ENCODE measurements at places on chromosomes 1 and 21.

DNA sequence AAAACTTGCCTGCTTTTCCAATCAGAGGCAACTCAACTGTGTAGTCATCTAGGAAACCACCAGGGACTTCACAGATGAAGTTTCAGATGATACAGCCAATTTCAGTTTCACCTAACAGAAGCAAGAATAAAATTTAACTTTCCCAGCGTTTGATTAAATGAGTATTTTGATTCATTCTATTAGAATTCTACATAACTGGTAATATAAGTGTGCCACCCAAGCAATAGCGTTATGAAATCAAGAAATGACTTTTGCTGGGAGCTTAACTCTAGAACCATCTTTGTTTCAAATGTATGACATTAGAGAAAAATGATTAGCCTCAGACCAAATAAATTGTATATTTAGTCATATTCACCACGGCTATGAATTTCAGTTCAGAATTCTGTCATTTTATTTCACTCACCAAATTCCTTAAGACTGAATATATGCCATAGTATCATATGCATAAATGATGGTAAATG lies 239.3 kb downstream of the NRIP1 start:
- no peak for DNase-seq

DNA sequence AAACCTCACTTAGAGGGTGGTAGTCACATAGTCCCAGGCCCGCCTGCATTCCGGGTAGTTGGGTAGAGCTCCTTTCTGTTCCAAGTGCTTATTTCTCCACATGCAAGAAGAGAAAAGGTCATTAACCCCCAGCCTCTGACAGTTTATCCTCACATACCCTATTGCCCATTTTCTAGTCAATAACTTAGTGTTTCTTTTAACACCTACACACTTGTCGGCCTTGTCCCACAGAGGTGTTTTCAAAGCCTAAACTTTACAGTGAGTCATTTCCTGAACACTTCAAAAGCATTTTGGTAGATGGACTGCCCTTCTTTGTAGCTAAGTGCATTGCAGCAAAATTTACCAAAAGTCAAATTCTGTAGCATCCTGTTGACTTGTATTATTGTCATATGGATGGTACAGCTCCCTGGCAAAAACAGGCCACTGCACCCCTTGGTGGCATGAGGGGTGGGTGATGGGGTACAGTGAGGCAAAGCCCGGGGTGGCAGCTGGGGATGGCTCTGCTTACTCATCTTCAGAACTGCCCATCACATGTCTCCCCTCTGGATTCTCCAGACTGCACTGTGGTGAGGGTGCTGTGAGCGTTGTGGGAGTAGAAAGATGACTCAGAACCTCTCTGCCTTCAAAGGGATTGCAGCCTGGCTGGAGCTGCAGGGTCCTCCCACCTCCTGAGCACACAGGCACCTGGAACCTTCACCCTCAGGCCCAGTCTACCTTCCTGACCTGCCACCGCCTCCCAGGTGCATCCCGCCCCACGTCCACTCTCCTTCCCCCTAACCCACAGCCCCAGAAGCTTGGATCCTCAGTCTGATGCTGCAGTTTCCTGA lies 45.8 kb upstream of the DMRTB1 start:
- DNase-seq = peak; percentile 20

DNA sequence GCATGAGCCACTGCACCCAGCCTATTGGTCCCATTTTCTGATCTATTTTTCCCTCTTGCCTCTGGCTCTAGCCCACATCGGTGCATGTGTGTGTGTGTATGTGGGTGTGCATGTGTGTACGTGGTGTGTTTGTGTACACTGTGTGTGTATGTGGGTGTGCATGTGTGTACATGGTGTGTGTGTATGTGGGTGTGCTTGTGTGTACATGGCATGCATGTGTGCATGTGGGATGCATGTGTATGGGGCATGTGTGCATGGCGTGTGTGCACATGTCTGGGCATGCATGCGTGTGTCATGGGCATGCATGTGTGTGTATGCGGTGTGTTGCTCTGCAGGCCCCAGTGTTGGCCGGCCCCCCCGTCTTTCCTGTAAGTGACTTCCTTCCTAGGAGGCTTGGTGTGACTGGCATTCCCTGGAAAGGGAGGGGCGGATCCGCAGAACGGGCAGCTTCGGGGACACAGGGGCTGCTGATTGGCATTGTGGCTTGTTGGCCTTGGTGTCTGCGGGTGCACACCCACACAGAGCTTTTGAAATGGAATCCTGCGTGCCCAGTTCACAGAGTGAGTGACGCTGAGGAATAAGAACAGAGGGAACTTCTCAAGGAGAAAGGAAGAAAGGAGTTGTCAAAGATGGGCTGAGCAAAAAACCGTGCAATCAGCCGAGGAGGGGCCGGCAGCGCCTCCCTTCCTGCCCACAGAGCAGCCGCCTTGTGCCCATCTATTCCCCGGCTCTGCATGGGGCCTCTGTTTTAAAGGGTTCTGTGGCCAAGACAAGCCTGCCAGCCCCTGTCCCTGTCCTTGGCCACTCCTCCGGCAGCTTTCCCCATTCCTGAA lies 8.0 kb downstream of the PDXK start:
- DNase-seq = peak; percentile 44

DNA sequence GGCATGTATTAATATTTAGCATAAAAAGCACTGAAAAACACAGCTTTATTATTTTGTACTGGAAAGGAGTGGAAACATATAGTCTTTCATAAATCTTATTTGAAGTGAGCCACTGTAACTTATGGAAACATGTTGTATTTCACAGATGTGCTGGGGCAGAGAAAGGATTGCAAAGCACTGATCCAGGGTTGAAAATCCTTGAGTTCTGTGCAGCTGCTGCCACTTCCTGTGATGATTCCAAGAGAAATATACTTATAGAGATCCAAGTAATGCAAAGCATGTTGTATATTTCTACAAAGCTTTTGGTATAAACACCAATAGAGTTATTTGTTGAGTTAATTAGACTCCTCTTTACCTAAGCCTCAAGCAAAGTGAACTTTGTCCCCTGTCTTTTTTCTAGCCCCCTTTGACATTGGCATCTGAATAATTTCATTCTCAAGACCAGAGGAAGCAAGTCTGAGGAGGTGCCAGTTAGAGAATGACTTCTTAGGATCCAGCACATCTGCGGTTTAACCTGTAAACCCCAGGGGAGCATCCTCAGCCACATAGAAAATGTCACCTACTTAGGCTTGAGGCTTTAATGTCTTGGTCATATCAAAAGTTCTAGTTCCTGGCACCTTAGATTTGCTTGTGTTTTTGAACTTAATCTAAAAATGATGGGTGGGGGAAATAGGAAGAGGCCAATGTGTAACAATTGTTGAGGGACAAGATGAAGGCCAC lies 173.3 kb downstream of the FASLG start:
- no peak for DNase-seq

GRCh38 chr1:10701145-10701544 lies 95.3 kb downstream of the CASZ1 start:
- no peak for DNase-seq

DNA sequence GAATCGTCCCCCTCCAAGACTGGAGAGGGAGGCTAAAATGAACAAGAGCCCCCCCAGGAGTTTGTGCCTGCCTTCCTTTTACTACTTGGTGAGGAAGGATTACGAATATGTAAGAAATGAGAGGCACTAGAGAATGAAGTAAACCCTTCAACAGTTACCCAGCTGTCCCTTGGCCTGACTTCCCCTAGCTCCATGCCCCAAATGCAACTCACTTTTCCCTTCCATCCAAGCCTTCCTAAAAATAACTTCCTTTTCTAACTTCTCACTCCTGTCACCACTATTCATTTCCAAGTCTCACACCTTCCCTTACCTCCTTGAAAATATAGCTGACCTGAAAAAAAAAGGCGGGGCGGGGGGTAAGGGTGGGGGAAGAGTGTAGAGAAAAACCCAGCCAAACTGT lies 96.6 kb upstream of the HNRNPU start:
- no peak for DNase-seq

Data from occipital lobe (tissue), 3 donors.